MG63 (cell line): ENCODE measurements at places on chromosomes 1 and 21. TPM values are rescaled to one million over a fixed set of nuclear protein-coding genes. Genes with fewer than 3 reads are reported as not detected.

NBPF4 gene
- total RNA-seq = 1.5 and 4.4 TPM in 2 replicates

TMEM269 gene
- 0.16 and 0.42 TPM in 2 replicates for total RNA-seq

RGS4 gene
- total RNA-seq = 6.4 and 10.4 TPM in 2 replicates

SYT14 gene
- total RNA-seq = 0.15 and 0.66 TPM in 2 replicates

NBPF11 gene
- 2.1 and 2.5 TPM in 2 replicates for total RNA-seq

FAM163A gene
- not detected in 2 replicates for total RNA-seq

C1orf105 gene
- total RNA-seq = not detected in 2 replicates

H6PD gene
- total RNA-seq = 14.1 and 16.7 TPM in 2 replicates

SPRR1B gene
- not detected in 2 replicates for total RNA-seq

DNA sequence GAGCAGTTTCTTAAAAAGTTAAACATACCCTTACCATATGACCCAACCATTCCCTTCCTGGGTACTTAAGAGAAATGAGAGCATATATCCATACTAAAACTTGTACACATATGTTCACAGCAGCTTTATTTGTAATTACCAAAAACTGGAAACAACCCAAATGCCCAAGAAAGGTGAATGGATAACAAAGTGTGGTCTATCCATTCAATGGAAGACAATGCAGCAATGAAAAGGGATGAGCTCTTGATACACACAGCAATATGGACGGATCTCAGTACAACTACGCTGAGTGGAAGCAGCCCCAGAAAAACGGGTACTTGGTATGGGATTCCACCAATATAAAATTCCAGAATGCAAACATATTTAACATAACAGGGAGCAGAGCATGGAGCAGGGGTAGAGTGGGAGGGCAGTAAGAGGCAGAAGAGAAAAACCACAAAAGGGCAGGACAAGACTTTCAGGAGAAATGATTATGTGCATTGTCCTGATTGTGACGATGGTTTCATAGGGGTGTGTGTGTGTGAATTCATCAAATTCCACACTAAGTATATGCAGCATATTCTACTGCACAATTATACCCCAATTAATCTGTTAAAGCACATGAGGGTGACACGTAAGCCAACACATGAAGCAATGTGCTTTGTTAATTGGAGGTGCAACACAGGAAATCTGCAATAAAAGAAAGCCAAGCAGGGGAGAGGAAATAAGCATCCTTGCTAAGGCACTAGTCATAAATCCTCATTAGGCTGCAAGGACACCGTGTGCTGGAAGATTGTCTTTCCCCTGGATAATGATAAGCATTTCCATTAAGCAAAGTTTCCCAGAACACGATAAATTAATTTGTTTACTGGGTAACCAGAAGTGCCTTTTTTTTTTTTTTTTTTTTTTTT is 113.1 kb upstream of the KRTAP19-8 start:
- DNase-seq = no peak

DNA sequence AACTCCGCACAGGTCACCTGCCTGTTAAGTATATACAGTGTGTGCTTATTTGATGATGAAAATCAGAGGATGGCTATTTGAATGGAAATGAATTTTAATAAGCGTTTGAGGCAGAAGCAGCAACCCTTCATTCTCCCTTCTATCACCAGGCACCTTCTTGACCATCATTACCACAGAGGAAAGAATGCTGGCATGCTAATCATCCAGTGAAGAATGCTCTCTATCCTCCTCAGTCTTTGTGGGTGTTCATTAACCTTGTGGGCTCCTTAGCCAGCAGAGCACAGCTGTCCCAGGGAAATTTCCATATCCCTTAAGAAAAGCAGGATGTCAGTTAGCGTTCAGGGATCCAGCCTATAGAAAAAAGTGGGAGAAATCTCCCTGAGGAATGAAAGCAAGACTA is 428.0 kb upstream of the CAMK1G start:
- DNase-seq = no peak

DNA sequence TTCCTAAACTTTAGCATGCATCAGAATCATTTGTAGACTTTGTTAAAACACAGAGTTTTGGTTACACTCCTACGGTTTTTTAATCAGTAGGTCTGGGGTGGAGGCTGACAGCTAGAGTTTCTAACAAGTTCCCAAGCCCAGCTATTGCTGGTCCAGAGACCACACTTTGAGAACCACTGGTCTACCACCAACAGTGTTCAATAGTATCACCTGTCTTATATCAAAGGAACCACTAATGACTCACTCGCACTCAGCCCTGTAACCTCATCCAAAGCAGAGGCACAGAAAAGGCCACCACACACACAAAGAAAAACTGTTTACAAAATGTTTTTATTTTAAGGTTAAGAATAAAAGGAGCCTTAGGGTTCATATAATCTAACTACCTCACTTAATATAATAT is 68.7 kb downstream of the HIVEP3 start:
- DNase-seq = no peak

DNA sequence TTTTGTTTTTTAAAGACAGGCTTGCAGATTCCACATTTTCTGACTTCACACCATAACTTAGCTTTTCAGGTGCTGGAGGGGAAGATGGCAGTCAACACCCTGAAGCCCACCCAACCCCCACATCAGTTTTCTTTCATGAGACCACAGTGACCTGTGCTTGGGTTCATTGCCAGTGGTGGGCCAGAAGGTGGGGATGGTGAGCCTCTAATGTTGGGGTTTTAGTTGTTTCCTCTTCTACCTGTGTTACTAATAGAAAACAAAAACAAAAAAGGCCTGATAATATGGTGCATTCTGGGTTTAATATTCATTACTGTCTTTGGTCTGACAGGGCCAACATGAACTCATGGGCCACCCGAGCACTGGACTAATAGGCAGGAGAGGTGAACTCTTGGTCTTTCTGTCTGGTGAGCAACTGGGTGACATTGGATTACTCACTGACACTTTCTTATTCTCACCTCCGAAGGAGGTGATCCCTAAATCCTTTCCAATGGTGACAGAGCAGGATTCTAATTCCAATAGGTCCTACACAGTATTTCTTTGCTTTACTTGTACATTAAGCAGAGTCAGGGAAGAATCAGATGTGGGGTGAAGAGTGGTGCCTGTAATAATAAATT is 132.8 kb downstream of the CLIC6 start:
- DNase-seq = no peak

GRCh38 chr1:1013922-1014648 is 788 bp downstream of the ISG15 start:
- no peak for DNase-seq

DNA sequence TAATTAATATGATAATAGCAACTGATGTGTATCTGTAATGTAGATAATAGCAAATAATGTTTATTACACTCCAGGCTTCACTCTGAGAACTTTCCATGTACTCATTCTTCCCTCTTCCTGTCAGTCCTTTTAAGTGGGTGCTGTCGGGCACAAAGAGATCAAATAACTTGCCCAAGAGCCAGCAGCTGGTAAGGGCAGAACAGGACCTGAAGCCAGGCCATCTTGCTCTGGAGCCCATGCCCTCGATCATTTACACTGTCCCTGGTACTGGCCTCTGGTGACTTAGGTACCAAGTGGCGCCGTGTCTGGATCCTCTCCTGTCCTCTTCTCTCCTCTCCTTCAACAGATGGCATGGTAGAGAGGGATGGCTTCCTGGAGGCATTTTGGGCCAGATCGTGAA is 97.2 kb downstream of the VPS13D start:
- no peak for DNase-seq

DNA sequence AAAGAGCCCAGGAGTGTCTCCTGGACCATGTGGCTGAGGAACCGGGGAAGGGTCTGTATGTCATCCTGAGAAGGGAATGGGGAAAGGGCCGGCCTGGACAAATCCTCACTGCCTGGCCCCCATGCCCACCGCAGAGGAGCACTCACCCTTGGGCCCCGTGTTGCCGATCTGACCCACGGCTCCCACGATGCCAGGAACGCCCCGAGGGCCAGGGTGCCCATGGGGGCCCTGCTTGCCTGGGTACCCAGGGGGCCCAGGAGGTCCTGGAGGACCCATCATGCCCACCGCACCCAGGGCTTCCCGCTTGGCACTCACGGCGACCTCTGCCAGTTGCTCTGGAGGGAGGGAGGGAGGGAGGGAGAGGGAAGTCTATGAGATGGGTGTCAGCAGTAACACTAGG is 14.6 kb downstream of the COL9A2 start:
- DNase-seq = no peak

DNA sequence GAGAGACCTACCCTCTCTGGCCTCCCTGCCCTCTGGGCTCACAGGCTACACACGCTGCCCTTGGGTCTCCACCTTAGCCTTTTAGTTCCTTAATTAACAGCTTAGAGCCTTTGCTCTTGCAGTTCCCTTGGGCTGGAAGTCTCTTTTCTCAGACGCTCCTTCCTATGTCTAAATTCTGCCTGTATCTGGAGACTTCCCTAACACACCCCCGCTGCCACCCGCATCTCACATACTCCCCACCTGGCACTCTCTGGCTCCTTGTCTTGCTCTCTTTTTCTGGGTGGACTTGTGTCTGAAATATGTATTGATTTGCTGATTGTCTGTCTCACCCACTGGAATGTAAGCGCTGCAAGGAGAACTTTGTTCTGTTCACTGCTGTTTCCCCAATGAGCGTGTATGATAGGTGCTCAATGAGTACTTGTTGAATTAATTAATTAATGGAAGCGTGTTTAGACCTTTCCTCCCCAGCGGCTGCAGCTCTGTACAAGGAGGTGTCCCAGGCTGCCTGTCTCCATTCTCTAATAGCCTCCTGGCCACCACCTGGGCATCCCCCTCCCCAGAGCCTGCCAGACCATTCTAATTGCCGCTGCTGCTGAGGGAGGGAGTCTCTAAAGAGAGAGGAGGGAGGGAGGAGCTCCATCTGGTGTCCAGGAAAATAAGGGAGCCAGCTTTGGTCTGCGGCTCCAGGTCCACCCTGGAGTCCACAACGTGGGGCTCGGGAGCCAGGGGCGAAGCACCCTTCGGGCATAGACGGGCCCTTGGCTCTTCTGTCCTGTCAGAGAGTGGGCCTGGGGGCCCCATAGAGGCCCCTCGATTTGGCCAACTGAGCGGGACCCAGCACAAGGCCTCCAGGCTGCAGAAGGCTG is 95.4 kb downstream of the RNF220 start:
- DNase-seq = no peak

DNA sequence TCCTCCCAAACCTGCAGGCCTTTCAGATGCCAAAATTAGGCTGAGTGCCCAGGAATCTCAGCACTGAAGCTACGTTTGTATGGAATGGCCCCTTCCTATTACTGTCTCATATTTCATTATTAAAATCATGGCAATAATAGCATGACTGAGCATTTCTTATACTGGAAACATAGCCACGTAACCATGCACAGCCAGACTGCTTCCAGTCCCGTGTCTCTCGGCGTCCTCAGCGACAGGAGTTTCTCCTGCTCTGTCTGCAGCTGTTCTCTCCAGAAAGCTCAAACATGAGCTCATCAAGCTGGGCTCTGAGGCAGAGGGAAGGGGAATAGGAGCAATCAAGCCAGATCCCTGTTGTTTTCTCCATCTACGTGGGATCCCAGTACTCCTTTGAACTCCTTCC is 104.0 kb downstream of the CDC7 start:
- DNase-seq = no peak

- DNase-seq = peak; percentile 56
Observed at GRCh38 chr1:48876330-48876785, 99.7 kb upstream of the BEND5 start.

- DNase-seq = no peak
Observed at GRCh38 chr1:184188037-184188436, 136.5 kb downstream of the TSEN15 start.

DNA sequence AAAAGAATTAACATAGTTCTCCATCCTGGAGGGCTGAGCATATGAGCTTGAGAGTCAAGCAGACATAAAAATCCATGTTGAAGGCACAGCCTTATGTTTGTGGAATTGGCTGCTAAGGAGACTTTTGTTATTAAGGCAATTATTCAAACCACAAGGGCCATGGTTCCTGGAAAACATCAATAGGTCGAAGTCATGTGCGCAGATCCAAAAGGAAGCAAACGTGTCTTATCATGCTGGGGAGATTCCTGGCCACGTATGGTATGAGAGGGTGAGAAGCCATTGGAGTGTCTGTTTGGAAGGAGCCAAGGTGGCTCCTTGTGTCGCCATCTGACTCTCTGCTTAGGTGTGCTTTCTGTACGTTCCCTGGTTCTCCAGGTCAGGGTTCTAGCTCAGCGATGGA is 61.8 kb upstream of the COA6 start:
- no peak for DNase-seq

DNA sequence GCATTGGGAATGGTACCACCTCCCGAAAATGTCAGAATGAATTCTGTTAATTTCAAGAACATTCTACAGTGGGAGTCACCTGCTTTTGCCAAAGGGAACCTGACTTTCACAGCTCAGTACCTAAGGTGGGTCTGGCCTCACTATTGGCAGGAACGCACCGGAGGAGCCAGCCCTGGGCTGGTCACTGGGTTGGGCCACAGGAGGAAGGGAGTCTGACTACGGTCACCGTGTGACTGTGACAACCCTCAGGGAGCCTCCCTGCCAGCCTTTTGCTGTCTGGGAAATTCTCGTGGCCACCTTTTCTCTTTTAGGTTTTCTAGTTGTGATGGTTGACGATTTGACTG is 2.2 kb downstream of the IL10RB start:
- no peak for DNase-seq

DNA sequence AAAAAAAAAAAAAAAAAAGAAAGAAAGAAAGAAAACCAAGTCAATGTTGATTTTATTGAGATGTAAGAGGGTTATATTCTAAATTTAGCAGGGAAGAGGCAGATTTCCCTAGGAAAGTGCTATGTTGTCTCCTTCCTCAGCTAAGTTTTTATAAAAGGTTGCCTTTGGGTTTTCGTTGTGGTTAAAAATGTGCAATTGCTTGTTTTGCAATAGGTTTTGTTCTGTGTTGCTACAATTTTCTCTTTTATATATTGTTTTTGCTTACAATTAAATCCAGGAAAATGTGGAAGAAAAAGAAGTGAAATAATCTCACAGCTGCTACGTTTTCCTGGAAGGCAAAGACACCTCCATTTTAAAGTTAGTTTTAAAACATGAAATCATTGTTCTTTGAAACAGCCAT is 136.7 kb upstream of the C1orf105 start:
- no peak for DNase-seq

DNA sequence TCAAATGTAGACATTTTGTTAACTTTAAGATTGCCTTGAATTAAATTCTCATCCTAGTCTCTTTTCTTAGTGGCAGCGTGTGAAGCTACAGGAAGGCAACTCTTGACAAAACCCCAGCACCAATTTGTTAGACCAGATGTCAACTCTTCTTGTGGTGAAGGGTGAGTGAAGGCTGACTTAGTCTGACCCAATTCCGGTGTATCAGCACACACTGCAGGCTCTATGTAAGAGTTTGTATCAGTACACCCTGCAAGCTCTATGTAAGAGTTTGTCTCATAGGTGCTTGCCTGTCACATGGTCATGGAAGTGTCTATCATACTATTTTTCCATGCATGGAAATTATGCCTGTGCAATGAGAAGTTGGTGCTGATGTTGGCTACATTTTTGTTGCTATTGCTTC is 16.8 kb downstream of the CR2 start:
- DNase-seq = no peak

GRCh38 chr1:109761227-109762038 is 2.3 kb downstream of the EPS8L3 start:
- no peak for DNase-seq

- DNase-seq = no peak
Observed at GRCh38 chr1:234926264-234926558, 202.4 kb downstream of the TOMM20 start.

GRCh38 chr1:20151906-20152598 is 12.9 kb downstream of the PLA2G2F start:
- DNase-seq = peak; percentile 77
